ENCODE measurements at places on chromosomes 7 and 10. TPM values are rescaled to one million over a fixed set of nuclear protein-coding genes. Genes with fewer than 3 reads are reported as not detected.

Gene EN2
- not detected for total RNA-seq

Gene CYP3A5
- total RNA-seq: not detected

Gene FBXW4
- total RNA-seq: 32.8 TPM

Gene UTF1
- total RNA-seq: 21.7 TPM

Gene KIF20B
- total RNA-seq: 72.0 TPM

Gene RBP3
- total RNA-seq: not detected

Gene FEZF1
- total RNA-seq: 12.9 TPM

GRCh38 chr7:84154991-84155781 lies 39.4 kb downstream of the SEMA3A start:
- H3K4me1 ChIP-seq: peaks cover 3% of the 10 kb centered on the region
- H3K27me3 ChIP-seq: no peaks in the 10 kb centered on the region
- H3K4me3 ChIP-seq: no peak overlapping the region

DNA sequence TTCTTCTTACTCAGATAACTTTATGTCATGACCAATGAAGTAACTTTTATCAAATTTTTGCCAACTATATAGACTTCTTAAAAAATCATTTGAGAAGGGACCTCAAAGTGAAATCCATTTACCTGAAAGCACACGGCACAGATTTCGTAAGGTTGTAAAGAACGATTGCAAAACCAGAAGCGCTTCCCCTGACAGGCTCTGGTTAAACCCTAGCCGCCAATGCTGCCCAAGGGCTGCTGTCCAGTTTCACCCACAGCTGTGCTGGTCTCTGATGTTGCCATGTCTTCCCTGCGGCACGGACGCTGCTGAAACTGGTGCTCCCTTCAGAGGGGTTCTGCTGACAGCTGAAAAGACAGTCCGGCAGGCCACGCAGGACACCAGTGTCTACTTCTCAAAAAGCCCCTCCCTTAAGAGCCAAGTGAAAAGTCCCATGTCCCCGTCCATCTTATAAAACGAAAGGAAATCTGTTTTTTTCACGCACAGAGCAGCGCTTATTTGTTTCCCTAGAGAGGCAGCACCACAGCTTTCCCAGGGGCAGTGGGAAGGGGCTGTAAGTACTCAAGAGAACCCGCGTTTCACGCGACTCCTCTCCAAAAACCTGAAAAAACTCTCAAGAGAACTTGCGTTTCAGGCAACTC lies 32.5 kb downstream of the GNA12 start:
- DNase-seq: no peak
- H3K4me3 ChIP-seq: no peak overlapping the region
- no peaks in the 10 kb centered on the region for H3K27me3 ChIP-seq
- H3K36me3 ChIP-seq: no peaks in the 10 kb centered on the region
- 0 out of 2 replicates have a peak overlapping the region, but pooled peaks have one; percentile 16 for H3K27ac ChIP-seq
- H3K4me1 ChIP-seq: peaks cover 51% of the 10 kb centered on the region

GRCh38 chr10:133009218-133009950 lies 67.0 kb upstream of the CFAP46 start:
- H3K36me3 ChIP-seq: no peaks in the 10 kb centered on the region
- H3K27ac ChIP-seq: no peak overlapping the region
- H3K27me3 ChIP-seq: no peaks in the 10 kb centered on the region
- no peak for DNase-seq

- peaks cover 4% of the 10 kb centered on the region for H3K27me3 ChIP-seq
- H3K4me1 ChIP-seq: peaks cover 3% of the 10 kb centered on the region
- DNase-seq: no peak
Measured at GRCh38 chr7:132546366-132547127, 29.7 kb downstream of the PLXNA4 start.

GRCh38 chr10:100829097-100829870 lies 83.5 kb upstream of the SLF2 start:
- H3K27ac ChIP-seq: no peak overlapping the region
- DNase-seq: no peak
- peaks cover 8% of the 10 kb centered on the region for H3K36me3 ChIP-seq
- H3K4me1 ChIP-seq: peaks cover 23% of the 10 kb centered on the region

DNA sequence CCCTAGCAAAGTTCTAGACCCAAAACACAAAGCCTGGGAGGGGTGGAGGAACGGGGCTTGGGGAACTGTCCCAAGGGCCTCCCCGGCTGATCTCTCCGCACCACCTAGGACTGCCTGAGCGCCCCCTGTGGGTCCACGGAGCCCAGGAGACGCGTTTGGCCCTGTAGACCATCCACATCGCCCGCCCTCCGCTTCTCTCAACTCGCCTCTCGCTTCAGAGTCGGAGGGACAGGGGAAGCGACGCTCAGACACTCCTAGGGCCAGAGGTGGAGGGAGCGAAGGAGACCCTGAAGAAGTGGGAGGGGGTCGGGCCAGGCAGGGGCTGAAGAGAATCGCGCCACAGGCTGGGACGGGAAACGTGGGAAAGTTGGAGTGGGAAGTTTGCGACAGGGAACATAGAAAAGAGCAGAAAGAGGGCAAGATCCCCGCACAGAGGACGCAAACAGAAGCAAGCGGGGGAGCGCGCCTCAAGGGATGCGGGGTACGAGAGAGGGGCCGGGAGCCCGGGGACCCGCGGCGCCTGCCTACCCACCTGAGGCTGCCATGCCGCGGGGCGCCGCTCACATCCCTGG lies 378 bp downstream of the PIK3AP1 start:
- DNase-seq: peak; percentile 83
- H3K4me3 ChIP-seq: peak overlapping the region; percentile 67
- peaks cover 4% of the 10 kb centered on the region for H3K27me3 ChIP-seq

GRCh38 chr10:60531006-60531405 lies 141.3 kb upstream of the ANK3 start:
- no peaks in the 10 kb centered on the region for H3K36me3 ChIP-seq
- H3K27me3 ChIP-seq: no peaks in the 10 kb centered on the region
- no peak overlapping the region for H3K4me3 ChIP-seq
- H3K27ac ChIP-seq: no peak overlapping the region
- no peaks in the 10 kb centered on the region for H3K4me1 ChIP-seq

DNA sequence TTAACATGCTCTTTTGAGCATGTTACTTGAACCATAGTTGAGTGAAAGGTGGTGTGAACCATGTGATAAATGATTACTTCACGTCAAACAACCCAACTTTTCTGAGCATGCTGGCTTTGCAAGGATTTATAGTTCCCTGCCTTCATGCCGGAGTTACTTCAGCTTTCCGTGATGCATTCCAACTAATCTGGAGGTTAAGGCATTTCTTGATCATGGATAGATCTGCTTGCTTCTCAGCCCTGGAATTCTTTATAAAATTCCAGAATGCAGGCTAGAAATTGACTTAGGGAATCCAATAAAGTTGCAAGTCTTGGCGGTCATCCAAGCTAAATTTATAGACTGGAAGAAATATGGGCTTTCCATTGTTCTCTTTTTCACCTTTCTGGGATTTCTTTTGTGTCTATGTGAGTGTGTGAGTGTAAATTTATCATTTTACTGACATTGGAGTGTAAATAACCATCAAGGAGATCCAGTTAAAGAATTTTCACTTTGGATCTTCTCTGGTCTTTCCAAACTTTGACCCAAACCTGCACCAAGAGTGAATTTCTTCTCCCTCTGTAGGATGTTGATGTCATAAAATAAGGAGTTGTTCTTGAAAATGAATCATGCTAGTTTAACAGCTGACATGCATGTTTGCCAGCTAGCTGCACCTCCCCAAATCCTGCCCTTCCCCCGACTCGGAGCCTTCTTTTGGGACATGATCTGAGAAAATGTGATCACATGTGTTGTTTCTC lies 289.0 kb downstream of the TWIST1 start:
- no peak overlapping the region for H3K27ac ChIP-seq
- no peaks in the 10 kb centered on the region for H3K36me3 ChIP-seq
- H3K27me3 ChIP-seq: no peaks in the 10 kb centered on the region
- no peak for DNase-seq
- H3K4me1 ChIP-seq: no peaks in the 10 kb centered on the region
- H3K4me3 ChIP-seq: no peak overlapping the region

DNA sequence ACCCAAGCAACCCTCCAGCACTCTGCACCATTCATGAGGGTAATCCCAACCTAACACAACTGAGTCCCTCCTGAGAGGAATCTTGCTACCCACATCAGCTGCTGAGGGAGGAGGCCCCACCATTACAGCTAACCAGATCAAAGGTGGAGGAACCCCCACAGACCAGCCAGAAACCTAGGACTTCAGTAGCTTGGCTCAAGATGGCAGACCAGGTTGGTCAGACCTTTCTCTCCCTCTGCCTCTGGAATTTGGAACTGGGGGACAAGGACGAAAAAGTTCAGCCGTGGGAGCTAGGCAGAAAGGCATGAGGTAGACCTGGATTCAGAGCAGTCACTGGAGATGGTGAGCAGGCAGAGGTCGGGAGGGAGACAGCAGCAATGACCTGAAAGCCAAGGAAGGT lies 101.3 kb upstream of the CACUL1 start:
- H3K4me3 ChIP-seq: no peak overlapping the region
- H3K36me3 ChIP-seq: no peaks in the 10 kb centered on the region

DNA sequence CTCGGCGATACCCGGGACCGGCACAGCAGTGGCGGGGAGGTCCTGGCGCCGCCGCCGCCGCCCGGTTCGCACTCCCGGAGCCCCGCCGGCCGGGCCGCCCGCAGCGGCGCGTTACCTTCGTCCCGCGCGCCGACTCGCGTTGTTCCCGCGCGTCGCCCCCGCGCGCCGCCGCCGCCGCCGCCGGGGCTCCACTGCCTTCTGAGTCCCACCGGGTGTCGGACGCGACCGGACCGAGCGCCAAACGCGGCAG lies at the start of gene EZH2:
TSS of gene EZH2 (minus strand) at position 243 of the 250 bp plus-strand sequence. CDS start 36,993 bp downstream, outside the sequence.
- no peaks in the 10 kb centered on the region for H3K27me3 ChIP-seq
- peak within 1 kb of the TSS; percentile 87 for H3K27ac ChIP-seq
- no peaks in the 10 kb centered on the region for H3K36me3 ChIP-seq
- H3K4me3 ChIP-seq: peak within 1 kb of the TSS; percentile 71
- H3K4me1 ChIP-seq: peaks cover 2% of the 10 kb centered on the region
- no peak for DNase-seq

GRCh38 chr10:27068217-27068891 lies 31.9 kb downstream of the ANKRD26 start:
- no peak overlapping the region for H3K4me3 ChIP-seq
- H3K27me3 ChIP-seq: no peaks in the 10 kb centered on the region
- no peaks in the 10 kb centered on the region for H3K4me1 ChIP-seq
- no peak overlapping the region for H3K27ac ChIP-seq
- no peak for DNase-seq

- no peaks in the 10 kb centered on the region for H3K4me1 ChIP-seq
- no peaks in the 10 kb centered on the region for H3K36me3 ChIP-seq
- no peak for DNase-seq
- H3K27me3 ChIP-seq: no peaks in the 10 kb centered on the region
- no peak overlapping the region for H3K27ac ChIP-seq
Measured at GRCh38 chr7:12990440-12990839, 303.0 kb downstream of the ARL4A start.

DNA sequence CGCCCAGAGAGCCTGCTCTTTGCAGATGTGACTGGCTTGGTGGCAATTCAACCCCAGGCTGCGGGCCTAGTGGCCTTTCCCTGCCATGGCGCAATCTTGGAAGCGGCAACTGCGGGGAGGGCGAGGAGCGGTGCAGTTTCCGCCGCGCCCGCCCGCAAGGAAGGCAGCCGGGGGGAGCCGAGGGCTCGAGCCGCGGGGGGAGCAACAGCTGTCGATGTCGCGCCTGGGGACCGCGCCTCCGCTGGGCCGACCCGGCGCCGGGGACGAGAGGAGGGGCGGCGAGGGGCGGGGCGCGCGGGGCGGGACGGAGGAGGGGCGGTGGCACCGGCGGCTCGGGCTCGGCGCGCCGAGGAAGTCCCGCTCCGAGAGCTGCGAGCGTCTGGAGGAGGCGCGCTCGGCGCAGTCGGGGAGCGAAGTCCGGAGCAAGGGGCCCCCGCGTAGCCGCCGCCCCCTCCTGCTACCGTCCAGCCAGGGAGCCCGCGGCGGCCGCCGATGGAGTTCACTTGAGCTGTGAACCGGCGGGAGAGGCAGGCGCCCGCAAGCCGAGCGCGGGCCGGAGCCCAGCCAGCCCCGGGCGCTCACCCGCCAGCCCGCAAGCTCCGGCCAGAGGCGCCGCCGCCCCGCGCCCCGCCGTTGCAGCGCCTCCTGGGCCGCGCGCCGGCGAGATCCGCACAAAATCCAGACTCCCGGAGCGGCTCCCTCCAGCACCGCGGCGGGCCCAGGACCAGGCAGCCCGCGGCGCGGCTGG lies 438.1 kb upstream of the GALNT17 start:
- DNase-seq: peak; percentile 85
- H3K27me3 ChIP-seq: peaks cover 14% of the 10 kb centered on the region
- no peaks in the 10 kb centered on the region for H3K36me3 ChIP-seq

DNA sequence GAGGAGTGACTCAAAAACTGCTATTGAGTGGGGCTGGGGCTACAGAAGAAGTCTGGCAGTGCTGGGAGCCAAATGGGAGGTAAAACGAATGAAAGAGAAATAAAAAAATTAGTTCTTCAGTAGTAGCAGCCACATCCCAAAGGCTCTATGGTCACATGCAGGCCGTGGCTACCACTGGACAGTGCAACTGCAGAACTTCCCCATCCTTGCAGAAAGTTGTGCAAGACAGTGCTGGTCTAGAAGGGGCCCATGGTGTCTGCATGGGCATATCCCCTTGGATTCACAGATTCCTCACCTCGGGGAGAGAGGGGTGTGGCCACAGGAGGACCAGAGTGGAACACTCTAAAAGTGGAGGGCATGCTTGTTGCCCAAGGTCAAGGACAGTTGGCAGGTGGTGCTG lies 47.6 kb downstream of the RPS24 start:
- no peak for DNase-seq
- no peak overlapping the region for H3K27ac ChIP-seq
- no peak overlapping the region for H3K4me3 ChIP-seq
- no peaks in the 10 kb centered on the region for H3K4me1 ChIP-seq

- no peaks in the 10 kb centered on the region for H3K4me1 ChIP-seq
- no peak overlapping the region for H3K27ac ChIP-seq
- DNase-seq: no peak
- H3K4me3 ChIP-seq: no peak overlapping the region
- H3K36me3 ChIP-seq: no peaks in the 10 kb centered on the region
- H3K27me3 ChIP-seq: no peaks in the 10 kb centered on the region
Measured at GRCh38 chr10:29608062-29608461, 26.7 kb downstream of the SVIL start.

DNA sequence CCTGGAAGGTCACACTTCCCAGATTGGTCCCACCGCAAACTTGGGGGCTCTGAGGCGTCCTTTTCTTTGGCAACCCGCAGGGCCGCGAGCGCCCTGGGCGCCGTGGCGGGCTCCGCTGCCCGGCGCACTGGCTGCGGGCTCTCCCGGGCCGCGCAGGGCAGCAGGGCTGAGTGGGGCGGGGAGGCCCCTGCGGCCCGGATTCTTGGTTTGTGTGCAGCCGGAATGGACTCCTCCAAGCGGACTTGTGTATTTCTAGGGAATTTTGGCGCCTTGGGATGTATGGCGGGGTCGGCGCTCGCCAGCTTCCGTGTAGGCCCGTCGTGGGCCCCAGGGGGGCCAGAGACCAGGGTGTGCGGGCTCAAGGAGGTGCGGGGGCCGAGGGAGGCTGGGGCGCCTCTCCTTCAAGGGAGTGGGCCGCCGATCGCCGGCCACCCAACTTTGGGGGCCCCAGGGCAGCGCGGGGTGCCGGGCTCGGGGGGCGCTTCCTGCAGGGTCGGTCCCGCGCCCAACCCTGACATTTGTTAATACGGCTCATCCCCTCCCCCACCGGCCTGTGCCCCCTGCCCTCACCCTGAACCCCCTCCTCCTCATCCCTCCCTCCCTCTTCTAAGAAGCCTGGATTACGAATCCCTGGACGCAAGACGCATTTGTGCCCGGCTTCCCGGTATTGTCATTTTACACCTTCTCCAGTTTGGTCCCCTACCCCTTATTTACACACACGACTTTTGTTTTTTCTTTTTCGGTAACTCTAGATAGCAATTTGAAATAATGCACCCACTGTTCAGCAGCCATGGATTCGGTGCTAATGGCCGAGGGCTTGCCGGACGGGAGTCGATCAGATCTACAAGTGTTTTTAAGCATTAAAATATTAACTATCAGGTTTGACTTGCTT lies 2.5 kb downstream of the TCF7L2 start:
- peak overlapping the region; percentile 91 for H3K27ac ChIP-seq
- H3K36me3 ChIP-seq: no peaks in the 10 kb centered on the region
- no peaks in the 10 kb centered on the region for H3K27me3 ChIP-seq
- peak overlapping the region; percentile 81 for H3K4me3 ChIP-seq
- no peak for DNase-seq
- peaks cover 12% of the 10 kb centered on the region for H3K4me1 ChIP-seq

All from H1 (cell line).